SJSA1 (cell line): ENCODE measurements at places on chromosomes 1 and 21.

- no peak for DNase-seq
Measured at GRCh38 chr1:204623365-204623893, 62.1 kb downstream of the LRRN2 start.

- peak; percentile 64 for DNase-seq
Measured at GRCh38 chr1:116115476-116116439, 4.6 kb downstream of the MAB21L3 start.

GRCh38 chr21:21230672-21231071 is 232.5 kb downstream of the NCAM2 start:
- no peak for DNase-seq

DNA sequence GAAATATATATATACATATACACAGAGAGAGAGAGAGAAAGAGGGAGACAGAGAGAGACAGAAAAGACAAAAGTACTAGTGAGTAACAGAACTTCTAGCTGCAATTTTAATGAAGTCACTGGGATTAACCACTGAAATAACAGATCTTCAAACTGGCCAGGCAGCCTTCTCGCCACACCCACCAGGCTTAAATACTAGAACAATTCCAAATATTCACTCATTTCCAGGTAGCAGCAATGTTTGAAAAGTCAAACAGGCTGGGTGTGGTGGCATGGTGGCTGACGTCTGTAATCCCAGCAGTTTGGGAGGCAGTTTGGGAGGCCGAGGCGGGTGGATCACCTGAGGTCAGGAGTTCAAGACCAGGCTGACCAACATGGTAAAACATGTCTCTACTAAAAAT is 5.2 kb downstream of the PRDX1 start:
- no peak for DNase-seq

DNA sequence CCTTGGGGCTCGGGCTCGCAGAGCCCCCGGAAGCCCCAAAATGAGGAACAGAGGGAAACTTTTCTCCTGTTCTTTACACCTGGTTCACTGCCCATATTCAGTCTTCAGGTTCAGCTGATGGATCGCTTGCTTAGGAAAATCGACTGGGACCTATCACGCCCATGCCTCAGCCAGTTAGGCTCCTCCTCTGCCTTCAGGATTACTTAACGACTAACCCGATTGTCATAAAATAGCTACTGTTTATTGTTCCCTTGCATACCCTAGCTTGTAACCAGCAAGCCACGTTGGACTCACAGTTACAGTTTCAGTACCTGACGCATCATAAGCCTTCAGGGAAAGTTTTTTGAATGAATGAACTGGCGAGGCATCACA is 692 bp downstream of the TARDBP start:
- DNase-seq: no peak

DNA sequence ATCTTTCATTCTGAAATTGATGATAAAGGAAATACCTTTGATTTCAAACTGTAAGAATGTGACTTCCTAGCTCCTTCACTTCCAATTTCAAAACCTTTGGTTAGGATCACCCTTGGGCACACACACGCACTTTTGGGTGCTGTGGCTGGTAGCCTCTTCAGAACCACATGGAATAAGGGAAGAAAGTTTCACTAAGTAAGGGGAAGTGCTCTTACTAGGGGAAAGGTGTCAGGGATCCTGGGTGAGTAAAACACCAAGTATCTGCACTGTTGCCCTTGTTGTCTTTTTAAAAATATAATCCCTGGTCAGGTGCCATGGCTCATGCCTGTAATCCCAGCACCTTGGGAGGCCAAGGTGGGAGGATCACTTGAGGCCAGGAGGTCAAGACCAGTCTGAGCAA is 132.4 kb downstream of the SDCCAG8 start:
- DNase-seq: no peak

GRCh38 chr1:158028969-158029368 is 35.5 kb downstream of the KIRREL1 start:
- DNase-seq: peak; percentile 33

GRCh38 chr1:151590961-151591360 is 20.9 kb upstream of the SNX27 start:
- DNase-seq: no peak

- no peak for DNase-seq
Measured at GRCh38 chr1:34290831-34291230, 114.1 kb downstream of the C1orf94 start.

DNA sequence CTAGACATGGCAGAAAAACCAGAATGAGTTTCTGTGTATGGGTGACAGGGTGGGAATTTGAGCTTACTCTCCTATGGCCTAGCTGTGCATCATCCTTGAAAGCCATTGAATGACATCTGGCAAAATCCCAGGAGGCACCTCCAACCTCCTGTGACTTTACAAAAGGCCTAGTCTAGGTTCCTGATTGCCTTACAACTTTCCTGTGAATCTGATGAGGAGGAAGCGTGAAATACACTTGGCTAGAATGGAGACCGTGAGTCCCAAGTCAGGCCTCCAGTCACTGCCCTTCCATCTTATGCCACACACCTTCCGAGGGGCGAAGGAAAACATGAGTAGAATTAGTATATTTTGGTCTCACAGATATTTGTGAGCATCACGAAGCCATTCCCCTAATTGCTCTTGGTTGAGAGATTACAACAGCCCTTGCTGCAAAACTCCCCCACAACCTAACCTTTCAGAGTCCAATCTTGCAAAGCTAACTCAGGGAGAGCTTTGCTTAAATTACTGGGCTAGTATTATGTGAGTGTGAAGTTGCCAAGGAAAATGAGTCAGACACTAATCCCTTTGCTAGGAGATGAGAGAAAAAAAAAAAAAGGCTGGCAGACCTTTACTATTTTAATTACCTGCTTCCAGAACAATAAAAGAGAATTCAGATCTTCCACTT is 36.3 kb upstream of the PAXBP1 start:
- DNase-seq: no peak

GRCh38 chr21:44867464-44867863 is 6.0 kb downstream of the PTTG1IP start:
- DNase-seq: no peak

DNA sequence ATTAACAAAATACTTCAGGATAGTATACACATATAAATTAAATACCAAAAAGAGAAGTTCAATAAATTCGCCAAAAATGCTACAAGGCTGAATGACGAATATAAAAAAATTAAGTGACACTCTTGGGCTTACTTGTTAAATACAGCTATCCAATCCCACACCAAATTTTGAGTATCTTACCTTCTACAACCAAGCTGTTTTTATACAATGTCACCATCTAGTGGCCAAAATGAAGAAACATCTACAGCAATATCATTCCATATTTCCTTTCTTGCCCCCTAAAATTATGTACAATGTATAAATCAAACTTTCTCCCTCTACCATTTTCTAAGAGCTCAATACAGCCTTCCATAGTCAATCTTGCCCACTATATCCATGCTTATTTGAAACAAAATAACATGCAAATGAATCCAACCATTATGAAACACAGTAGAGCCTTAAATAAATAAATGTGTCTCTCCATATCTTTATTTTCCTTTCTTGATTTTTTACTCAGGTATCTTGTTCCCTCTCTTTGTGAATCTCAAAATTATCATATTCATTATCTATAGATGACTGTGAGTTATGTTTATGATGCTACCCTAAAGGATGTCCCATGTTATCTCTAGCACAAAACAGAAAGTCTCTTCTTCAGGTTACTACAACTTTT is 86.3 kb downstream of the ACBD6 start:
- DNase-seq: no peak

GRCh38 chr21:41397471-41397891 is 28.6 kb upstream of the MX1 start:
- no peak for DNase-seq

- no peak for DNase-seq
Measured at GRCh38 chr1:115329965-115330364, 8.1 kb downstream of the NGF start.

GRCh38 chr21:45938453-45938755 is 43.2 kb upstream of the COL6A1 start:
- no peak for DNase-seq

GRCh38 chr1:90723590-90724108 is 6.5 kb upstream of the BARHL2 start:
- DNase-seq: no peak

DNA sequence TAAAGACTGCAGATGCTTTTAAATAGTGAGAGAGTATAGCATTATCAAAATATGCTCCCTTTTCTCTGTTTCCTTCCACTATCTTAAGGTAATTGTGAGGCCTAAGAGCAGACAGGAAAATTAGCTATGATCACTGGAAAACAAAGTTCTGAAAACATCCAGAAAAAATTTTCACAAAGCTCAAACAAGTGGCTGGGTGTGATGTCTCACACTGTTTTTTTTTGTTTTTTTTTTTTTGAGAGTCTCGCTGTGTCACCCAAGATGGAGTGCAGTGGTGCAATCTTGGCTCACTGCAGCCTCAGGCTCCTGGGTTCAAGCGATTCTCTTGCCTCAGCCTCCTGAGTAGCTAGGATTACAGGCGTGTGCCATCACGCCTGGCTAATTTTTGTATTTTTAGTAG is 7.2 kb downstream of the WDTC1 start:
- DNase-seq: no peak

- DNase-seq: no peak
Measured at GRCh38 chr1:179094818-179095217, 12.9 kb downstream of the TOR3A start.

- DNase-seq: no peak
Measured at GRCh38 chr1:183194527-183195141, 8.6 kb downstream of the LAMC2 start.

- DNase-seq: no peak
Measured at GRCh38 chr1:203199816-203200571, 13.5 kb upstream of the CHI3L1 start.

- DNase-seq: no peak
Measured at GRCh38 chr1:80245813-80246212, 1239.3 kb upstream of the ADGRL4 start.

GRCh38 chr1:10575616-10576015 is 100.9 kb downstream of the PEX14 start:
- peak; percentile 78 for DNase-seq

DNA sequence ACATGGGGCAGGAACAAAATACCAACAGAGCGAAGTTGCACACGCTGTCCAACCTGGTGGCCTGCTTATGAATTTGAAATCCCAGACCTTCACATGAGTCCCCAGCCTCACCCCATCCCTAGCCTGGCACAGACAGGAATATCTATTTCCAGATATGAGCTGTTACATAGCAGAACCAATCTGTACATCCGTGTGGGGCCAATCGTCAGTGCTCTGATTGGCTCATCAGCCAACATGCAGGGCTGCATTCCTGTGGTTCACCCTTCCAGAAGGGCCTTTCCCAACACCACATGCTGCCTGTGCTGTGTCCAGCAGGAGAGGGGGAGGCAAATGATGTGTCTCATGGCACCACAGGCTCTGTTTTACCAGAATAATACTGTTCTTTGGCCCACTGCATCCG is 31.3 kb downstream of the CCN1 start:
- peak; percentile 98 for DNase-seq

- no peak for DNase-seq
Measured at GRCh38 chr1:29145739-29146437, 22.2 kb upstream of the TMEM200B start.

GRCh38 chr21:16968436-16968835 is 544.4 kb upstream of the CXADR start:
- DNase-seq: no peak

- no peak for DNase-seq
Measured at GRCh38 chr1:165840423-165840822, 13.0 kb downstream of the UCK2 start.

DNA sequence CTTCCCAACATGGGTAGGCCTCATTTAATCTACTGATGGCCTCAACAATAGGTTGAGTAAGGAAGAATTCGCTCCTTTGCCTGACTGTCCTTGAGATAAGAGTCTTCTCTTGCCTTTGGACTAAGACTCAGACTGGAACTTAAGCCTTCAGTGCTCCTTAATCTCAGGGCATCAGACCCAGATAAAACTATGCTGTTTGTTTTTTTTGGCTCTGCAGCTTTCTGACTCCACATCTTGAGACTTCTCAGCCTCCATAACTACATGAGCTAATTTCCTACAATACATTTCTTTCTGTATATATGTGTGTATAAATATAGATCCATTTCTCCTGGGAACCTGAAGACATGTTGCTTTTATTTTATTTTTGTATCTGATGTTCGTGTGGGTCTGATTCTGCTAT is 1470.7 kb upstream of the PRMT6 start:
- DNase-seq: no peak

GRCh38 chr1:3002349-3003038 is 18.8 kb upstream of the ACTRT2 start:
- DNase-seq: no peak

- DNase-seq: no peak
Measured at GRCh38 chr1:230265200-230266115, 160.7 kb downstream of the PGBD5 start.

GRCh38 chr1:31891280-31891679 is 46.9 kb downstream of the PTP4A2 start:
- DNase-seq: no peak

GRCh38 chr1:8665833-8666232 is 151.6 kb downstream of the RERE start:
- DNase-seq: no peak
